Upper lobe of right lung (tissue), 1 donor: ENCODE measurements at places on chromosomes 2 and 18. TPM values are rescaled to one million over a fixed set of nuclear protein-coding genes. Genes with fewer than 3 reads are reported as not detected.

- peaks cover 8% of the 10 kb centered on the region for H3K4me1 ChIP-seq
- H3K27me3 ChIP-seq, result no peaks in the 10 kb centered on the region
- H3K27ac ChIP-seq, result no peak overlapping the region
- H3K36me3 ChIP-seq, result no peaks in the 10 kb centered on the region
These were observed 83.0 kb upstream of the ZNF532 start for GRCh38 chr18:58781627-58782194.

DNA sequence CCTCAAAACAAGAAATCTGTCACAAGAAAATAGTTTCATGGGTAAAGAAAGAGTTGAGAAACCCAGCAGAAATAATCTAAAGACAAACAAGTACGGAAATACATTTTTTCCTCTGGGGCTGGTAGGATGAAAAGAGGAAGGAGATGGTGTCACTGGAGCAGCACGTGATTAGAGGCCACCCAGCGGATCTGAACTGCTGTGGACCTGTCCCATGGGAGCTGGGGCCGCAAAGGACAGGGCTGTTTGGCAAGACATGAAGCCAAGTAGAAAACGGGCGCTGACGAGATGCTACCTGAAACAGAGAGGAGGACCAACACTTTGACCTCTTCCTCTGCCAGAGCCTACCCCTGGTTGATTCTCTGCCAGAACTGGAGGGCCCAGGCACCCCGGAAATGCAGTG is 295.4 kb upstream of the ATP5MC3 start:
- H3K36me3 ChIP-seq, result no peaks in the 10 kb centered on the region
- H3K4me1 ChIP-seq, result no peaks in the 10 kb centered on the region
- DNase-seq, result no peak
- H3K27ac ChIP-seq, result no peak overlapping the region

KCNG2 gene
- total RNA-seq, result 0.46 TPM

ASB18 gene
- not detected for total RNA-seq

ZSWIM2 gene
- not detected for total RNA-seq

GRCh38 chr18:8890957-8891464 is 185.7 kb downstream of the MTCL1 start:
- no peak overlapping the region for H3K27ac ChIP-seq
- H3K27me3 ChIP-seq, result no peaks in the 10 kb centered on the region
- no peaks in the 10 kb centered on the region for H3K4me1 ChIP-seq

- peaks cover 11% of the 10 kb centered on the region for H3K4me1 ChIP-seq
- no peaks in the 10 kb centered on the region for H3K36me3 ChIP-seq
- no peaks in the 10 kb centered on the region for H3K27me3 ChIP-seq
- no peak overlapping the region for H3K27ac ChIP-seq
These were observed 149.3 kb downstream of the COL6A3 start for GRCh38 chr2:237264480-237265219.

- no peak for DNase-seq
- peak overlapping the region; percentile 58 for H3K27ac ChIP-seq
- peaks cover 8% of the 10 kb centered on the region for H3K4me1 ChIP-seq
These were observed 13.6 kb downstream of the ANKRD29 start for GRCh38 chr18:23648940-23649607.

ACTG2 gene
- 37.9 TPM for total RNA-seq

DNA sequence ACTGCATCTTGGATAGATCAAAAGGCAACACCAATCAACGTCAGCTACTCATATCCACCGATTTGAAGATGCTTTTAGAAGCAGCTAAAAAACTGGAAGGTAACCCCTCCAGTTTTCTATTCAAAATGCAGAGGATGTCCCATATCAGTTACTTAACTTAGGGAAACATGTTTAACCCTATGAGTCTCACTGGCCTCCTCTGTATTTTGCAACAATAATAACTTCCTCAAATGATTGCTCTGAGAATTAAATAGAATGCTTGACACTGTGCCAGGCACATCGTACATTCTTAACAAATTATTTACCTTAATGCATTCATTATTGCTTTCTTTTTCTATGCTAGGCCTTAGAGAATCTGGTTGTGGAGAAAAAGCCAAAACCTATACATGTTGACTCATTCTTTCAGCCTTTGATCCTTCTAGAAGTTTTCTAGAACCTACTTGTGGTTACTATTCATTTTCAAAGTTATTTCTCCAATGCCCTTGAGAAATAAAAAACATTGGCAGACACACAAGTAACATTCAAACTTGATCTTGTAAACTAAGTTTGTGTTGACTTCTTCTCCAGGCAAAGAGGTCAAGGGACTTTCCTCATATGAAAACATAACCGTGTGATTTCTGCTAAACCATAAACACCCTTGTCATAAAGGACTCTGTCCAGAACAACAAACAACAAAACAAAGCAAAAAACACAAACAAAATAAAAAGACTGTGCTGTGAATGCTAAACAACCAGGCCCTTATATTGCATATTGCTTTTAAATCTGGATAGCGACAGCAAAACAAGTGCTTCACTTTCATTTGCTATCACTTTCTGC is 4.6 kb downstream of the DOCK10 start:
- H3K27me3 ChIP-seq, result peaks cover 8% of the 10 kb centered on the region
- H3K27ac ChIP-seq, result no peak overlapping the region
- no peak for DNase-seq
- peaks cover 3% of the 10 kb centered on the region for H3K4me1 ChIP-seq
- no peak overlapping the region for H3K4me3 ChIP-seq
- H3K36me3 ChIP-seq, result no peaks in the 10 kb centered on the region

LCT gene
- not detected for total RNA-seq

DNA sequence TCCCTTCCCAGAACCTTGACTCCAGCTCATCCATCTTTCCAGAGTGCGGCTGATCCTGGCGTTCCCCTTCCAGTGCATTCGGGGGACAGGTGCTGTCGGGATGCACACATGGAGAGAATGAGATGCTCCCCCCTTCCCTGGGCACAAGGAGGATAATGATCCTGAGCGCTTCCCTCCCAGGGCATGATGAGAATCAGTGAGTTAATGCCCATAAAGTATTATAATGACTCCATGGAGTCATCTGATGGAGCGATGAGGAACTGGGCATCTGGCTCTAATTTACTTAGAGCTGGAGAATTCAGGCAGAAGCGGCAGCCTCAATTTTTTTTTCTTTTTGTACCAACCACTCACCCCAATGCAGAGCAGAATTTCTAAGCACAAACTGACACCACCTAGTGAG is 79.6 kb upstream of the SKOR2 start:
- no peaks in the 10 kb centered on the region for H3K4me1 ChIP-seq
- no peak for DNase-seq
- no peaks in the 10 kb centered on the region for H3K36me3 ChIP-seq
- no peaks in the 10 kb centered on the region for H3K27me3 ChIP-seq

SPP2 gene
- total RNA-seq, result not detected

DNA sequence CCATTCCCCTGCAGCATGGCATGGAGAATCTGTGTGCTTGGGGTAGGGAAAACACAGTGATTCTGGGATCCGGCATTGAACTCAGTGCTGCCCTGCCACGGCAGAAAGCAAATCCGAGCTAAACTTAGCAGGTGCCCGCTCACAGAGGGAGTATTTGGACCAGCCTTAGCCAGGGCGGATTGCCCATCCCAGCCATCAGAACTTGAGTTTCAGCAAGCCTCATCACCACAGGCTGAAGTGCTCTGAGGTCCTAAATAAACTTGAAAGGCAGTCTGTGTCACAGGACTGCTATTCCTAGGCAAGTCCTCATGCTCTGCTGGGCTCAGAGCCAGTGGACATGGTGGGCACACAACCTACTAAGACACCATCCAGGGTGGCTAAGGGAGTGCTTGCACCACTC is 86.2 kb upstream of the YPEL5 start:
- H3K27ac ChIP-seq, result no peak overlapping the region
- no peaks in the 10 kb centered on the region for H3K27me3 ChIP-seq
- H3K36me3 ChIP-seq, result no peaks in the 10 kb centered on the region
- no peaks in the 10 kb centered on the region for H3K4me1 ChIP-seq
- no peak overlapping the region for H3K4me3 ChIP-seq

DNA sequence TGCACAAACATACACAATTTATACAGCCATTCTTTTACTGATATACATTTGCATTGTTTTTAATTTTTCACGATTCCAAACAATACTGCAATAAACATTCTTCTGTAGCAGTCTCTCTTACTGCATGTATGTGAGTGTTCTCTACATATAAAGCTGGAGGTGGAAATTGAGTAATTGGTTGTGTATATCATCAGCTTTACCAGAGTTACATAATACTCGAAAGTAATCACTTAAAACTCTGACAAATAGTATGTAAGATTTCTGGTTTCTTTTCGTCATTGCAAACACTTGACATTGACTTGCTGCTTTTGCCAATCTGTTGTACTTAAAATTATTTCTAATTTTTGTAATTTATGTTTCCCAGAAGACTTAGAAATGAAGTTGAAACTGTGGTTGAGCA is 110.2 kb downstream of the TDRD15 start:
- no peak overlapping the region for H3K27ac ChIP-seq
- H3K36me3 ChIP-seq, result no peaks in the 10 kb centered on the region
- no peaks in the 10 kb centered on the region for H3K4me1 ChIP-seq

DNA sequence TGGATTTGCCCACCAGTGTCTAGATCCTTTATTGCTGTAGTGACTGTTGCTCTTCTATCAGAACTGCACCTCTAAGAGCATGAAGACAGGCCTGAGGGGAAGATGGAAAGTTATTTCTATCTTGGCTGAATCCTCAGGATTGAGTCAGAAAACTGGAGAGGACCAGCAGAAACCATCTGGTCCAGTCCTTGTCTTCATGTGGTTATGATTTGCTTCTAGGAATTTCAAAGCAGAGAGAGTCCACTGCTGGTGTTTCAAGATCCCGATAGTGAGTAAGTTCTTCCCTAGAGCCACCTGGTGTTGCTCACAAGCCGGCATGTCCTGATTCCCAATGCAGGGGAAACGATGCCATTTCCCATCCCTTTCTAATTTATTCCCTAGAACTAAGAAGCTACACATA is 84.2 kb downstream of the NCKAP5 start:
- no peak overlapping the region for H3K4me3 ChIP-seq
- no peaks in the 10 kb centered on the region for H3K27me3 ChIP-seq
- H3K36me3 ChIP-seq, result no peaks in the 10 kb centered on the region
- H3K27ac ChIP-seq, result no peak overlapping the region
- no peak for DNase-seq

DNA sequence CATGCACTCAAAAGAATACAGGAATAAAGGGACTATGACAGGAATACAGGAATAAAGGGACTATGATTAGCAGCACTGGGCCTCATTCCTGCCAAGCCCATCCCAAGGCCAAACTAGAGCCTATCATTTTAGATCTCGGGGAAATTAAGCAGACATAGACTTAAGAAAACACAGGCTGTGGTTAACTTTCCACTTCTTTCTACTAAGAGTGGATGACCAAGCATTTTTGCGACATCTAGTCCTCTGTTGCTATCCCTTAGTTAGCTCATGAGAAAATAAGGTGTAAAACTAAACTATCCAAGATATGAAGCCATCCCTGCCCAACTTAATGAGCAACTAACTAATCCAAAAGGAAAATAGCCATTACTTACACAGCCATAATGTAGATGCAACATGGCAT is 5.9 kb downstream of the LYPD1 start:
- peaks cover 25% of the 10 kb centered on the region for H3K27me3 ChIP-seq
- H3K4me3 ChIP-seq, result no peak overlapping the region
- H3K27ac ChIP-seq, result no peak overlapping the region
- peaks cover 7% of the 10 kb centered on the region for H3K4me1 ChIP-seq

DNA sequence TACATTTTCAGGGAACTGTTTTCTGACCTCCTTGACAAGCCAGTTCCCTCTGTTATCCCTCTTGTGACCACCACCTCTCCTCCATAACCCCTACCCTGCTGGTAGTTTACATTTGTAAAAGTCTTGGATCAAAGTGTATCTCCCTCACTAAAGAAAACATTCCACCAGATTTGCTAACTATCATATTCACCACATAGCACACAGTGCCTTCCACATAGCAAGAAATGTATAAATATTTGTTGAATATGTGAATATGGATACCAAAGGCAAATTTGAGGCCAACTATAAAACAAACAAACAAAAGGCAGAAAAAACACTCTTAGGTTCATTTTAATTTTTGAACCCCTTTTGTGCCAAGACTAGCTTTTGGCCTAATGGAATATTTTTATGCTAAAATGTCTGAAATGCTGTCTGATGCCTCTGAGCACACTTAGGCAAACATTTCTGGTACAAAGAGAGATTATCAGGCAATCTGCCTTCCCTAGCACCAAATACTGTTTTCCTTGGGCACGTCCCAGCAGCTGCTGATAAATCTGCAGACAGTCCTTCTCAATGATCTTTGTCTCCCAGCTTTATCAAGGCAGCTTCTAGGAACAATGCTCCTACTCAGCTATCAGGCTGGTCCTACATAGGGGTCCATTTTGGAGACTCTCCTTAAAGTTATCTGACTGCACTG is 26.7 kb upstream of the ST8SIA3 start:
- no peaks in the 10 kb centered on the region for H3K36me3 ChIP-seq
- DNase-seq, result no peak
- H3K27ac ChIP-seq, result no peak overlapping the region

DNA sequence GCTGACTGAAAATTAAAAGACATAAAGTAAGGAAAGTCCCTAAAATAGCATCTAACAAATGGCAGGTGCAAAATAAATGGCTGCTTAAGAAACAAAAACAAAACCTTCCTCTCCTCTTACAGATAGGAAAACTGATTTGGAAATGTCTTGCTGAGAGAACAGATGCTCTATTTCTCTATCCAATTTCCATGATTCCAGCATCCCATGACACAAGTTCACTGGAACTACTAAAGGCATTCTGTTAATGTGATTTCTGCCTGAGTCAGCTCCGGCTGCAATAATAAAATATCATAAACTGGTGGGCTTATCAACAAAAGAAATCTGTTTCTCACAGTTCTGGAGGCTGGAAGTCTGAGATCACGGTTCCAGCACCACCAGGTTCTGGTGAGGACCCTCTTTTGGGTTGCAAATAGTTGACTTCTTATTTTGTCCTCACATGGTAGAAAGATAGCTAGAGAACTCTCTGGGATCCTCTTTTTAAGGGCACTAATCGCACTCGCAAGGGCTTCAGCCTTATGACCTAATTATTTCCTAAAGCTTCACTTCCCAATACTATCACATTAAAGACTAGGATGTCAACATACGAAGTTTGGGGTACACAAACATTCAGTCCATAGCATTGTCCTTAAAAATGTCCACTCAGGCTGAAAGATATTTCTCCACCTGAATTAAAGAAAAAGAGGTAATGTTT is 78.2 kb upstream of the GALNT3 start:
- H3K36me3 ChIP-seq, result peaks cover 5% of the 10 kb centered on the region
- DNase-seq, result no peak
- no peaks in the 10 kb centered on the region for H3K27me3 ChIP-seq
- no peaks in the 10 kb centered on the region for H3K4me1 ChIP-seq
- H3K4me3 ChIP-seq, result no peak overlapping the region

- H3K4me1 ChIP-seq, result peaks cover 4% of the 10 kb centered on the region
- no peaks in the 10 kb centered on the region for H3K36me3 ChIP-seq
- no peak overlapping the region for H3K4me3 ChIP-seq
- no peak for DNase-seq
- H3K27ac ChIP-seq, result no peak overlapping the region
These were observed 41.9 kb downstream of the BABAM2 start for GRCh38 chr2:27932396-27932795.

- no peak overlapping the region for H3K4me3 ChIP-seq
- no peak overlapping the region for H3K27ac ChIP-seq
- DNase-seq, result no peak
- no peaks in the 10 kb centered on the region for H3K36me3 ChIP-seq
- no peaks in the 10 kb centered on the region for H3K27me3 ChIP-seq
These were observed 895.4 kb downstream of the CNTNAP5 start for GRCh38 chr2:124920448-124920847.
